ENCODE measurements at places on chromosomes 5 and 9.

GRCh38 chr9:37374892-37375291 is 47.6 kb upstream of the GRHPR start:
- DNase-seq = no peak

- no peak for DNase-seq
Observed at GRCh38 chr5:106739127-106739526, 931.6 kb downstream of the EFNA5 start.

DNA sequence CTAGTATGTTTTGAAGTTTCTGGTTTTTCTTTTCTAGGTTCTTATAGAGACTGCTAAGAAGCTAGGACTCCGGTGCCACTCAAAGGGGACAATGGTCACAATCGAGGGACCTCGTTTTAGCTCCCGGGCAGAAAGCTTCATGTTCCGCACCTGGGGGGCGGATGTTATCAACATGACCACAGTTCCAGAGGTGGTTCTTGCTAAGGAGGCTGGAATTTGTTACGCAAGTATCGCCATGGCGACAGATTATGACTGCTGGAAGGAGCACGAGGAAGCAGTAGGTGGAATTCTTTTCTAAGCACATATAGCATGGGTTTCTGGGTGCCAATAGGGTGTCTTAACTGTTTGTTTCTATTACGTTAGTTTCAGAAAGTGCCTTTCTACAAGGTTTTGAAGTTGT is 52.2 kb downstream of the MTAP start:
- no peak for DNase-seq

GRCh38 chr5:10209004-10209403 is 40.7 kb downstream of the ATPSCKMT start:
- no peak for DNase-seq

- DNase-seq = no peak
Observed at GRCh38 chr5:166086568-166086967, 2204.9 kb upstream of the WWC1 start.

DNA sequence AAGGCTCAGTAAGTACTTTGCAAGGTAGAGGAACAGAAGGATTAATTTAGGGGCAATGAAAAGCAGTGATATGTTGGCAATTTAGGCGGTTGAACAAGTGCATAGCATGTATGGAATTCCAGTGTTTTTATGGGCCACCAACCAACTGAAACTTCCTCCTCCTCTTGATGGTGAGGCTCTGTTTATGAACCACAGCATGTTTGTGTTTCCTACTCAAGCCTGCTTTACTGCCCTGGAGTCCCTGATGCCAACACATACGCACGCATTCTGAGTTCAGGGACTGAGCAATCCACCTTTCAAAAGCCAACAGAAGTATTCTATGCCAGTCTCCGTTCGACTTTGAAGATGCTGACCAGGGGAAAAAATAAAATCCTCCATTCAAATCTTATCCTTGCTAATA is 417.5 kb downstream of the EFNA5 start:
- DNase-seq = no peak

GRCh38 chr9:126880226-126880946 is 19.9 kb downstream of the ZBTB34 start:
- no peak for DNase-seq

GRCh38 chr9:78565481-78565880 is 268.6 kb downstream of the PSAT1 start:
- DNase-seq = peak; percentile 77

All from DMS79 treated with DMSO at 0.1 percent for 48 hours (cell line).